CD8-positive, alpha-beta T cell (primary cell): ENCODE measurements at places on chromosomes 6 and 20. TPM values are rescaled to one million over a fixed set of nuclear protein-coding genes. Genes with fewer than 3 reads are reported as not detected.

The SLC44A4 gene
- 0.42 TPM for total RNA-seq

GRCh38 chr6:138307816-138308730 is 69.6 kb upstream of the SMIM28 start:
- no peak for DNase-seq

DNA sequence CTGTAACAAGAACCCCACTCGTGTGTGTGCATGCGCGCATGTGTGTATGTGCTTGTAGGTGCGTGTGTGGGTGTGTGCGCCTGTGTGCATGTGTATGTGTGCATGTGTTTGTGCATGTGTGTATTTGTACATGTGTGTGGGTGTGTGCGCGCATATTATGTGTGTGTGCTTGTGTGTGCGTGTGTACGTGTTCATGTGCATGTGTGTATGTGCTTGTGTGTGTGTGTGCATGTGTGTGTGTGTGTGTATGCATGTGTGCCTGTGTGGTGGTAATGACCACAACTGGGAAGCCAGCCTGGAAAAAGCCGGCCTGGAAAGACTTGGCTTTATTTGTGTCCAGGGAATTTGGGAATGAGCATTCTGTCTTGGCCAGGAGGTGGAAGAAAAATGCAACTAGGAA is 157.5 kb downstream of the PAX1 start:
- no peak for DNase-seq

DNA sequence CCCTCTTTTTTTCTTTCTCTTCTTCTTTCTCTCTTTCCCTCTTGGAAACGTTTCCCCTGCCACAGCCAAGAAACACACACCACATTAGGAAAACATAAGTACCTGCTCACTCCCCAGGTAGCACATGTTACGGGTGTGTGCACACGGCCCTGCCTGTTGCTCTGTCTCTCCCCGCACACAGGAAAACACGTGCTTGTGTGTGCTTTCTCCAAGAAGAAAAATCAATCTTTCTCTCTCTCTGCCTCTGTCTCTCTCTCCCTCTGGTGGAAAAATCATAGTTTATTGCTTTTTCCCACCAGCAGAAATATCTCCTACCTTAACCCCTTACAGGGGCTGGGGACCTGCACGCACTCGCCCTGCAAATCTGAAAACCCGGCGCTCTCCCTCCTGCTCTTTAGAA is 102.3 kb downstream of the EDN3 start:
- DNase-seq, result no peak
